ENCODE measurements at places on chromosomes 16 and 17.

GRCh38 chr16:86508028-86508946, 2.0 kb upstream of the FOXF1 start:
- no peak for DNase-seq

DNA sequence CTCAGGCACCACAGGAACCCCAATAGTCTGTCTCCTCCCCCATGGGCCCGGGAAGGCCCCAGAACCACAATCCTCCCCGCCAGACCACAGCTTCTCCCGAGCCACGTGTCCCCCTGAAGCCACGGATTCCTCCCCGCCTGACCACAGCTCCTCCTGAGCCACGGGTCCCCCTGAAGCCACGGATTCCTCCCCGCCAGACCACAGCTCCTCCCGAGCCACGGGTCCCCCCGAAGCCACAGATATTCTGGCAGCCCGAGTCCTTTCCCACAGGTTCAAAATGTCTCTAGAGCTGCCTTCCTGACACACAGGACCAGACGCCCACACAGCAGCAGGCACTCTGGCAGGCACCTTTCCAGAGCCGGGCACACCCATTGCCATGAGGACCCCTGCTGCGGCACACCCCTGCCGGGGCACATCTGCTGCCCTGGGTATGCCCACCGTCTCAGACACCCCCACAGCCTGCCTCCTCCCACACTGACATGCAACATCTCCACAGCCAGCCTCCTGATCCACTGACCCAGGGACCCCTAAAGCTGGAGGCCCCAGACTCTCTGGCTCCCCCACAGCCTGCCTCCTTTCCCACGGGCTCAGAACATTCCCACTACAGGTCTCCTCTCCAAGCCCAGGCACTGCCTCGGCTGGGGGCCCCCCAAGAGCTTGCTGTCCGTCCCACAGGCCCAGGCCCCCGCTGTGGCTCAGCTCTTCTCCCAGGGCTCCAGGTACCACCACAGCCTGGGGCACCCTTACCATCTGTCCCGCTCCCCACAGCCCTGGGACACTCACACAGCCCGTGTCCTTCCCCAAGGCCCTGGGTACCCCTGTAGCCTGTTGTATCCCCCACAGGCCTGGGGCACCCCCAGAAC, 2.2 kb downstream of the KIAA0753 start:
- no peak for DNase-seq

GRCh38 chr17:73516431-73516830, 127.8 kb downstream of the SDK2 start:
- no peak for DNase-seq

- DNase-seq: no peak
Observed at GRCh38 chr17:50265690-50266315, 8.5 kb upstream of the TMEM92 start.

GRCh38 chr16:29714972-29715371, 30.8 kb downstream of the C16orf54 start:
- DNase-seq: no peak

DNA sequence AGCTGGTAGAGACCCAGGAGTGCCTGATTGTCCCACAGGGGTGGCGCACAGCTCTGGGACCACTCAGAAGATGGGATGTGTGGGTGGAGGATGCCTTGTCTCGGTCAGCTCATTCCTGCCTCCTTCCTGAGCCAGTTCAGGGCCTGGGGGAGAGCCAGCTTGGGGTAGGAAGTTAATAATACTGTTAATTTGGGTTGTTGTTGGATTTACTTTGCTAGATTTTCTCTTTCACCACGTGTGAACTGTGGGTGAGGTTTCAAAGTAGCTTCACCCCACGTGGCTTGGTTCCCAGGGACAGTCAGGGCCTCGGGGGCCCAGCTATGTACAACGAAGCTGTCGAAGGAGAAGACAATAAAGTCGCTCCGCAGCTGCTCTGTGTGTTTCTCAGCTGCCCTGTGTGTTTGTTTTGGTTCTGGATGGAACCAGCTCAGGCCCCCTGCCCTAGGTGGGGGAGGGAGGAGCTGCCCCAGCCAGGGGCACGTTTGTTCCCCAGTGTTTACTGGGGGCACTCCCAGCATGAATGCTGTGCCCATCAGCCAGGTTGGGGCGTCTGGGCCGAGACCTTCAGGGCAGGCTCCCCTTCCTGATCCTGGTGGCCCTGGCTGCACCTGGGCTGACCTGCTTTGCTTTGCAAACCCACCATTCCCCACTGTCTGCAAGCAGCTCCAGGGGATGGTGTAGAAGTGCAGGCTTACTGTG, 2.3 kb downstream of the NUDT16L1 start:
- DNase-seq: no peak

GRCh38 chr16:49422896-49423295, 49.3 kb downstream of the C16orf78 start:
- DNase-seq: no peak

DNA sequence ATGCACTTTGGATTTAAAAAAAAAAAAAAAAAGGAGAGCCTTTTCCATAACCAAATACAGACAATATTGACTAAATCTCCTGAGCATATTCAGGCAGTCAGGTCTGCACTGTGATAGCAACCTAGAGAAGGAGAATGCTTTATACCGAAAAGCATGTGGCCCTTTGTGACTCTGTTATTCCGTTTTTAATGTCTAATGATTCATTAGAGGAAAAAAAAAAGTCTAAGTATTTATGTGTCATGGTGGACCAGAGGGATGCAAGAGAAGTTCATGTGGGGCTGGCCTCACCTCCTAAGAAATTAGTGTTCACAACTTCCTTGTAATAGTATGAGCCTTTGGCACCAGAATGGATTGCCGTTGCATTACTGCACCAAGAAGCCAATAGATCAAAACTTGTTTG, 11.3 kb upstream of the VWA3A start:
- no peak for DNase-seq

GRCh38 chr17:17551361-17551760, 40.1 kb downstream of the PEMT start:
- DNase-seq: no peak

- DNase-seq: no peak
Observed at GRCh38 chr17:72118335-72119076, 2.3 kb upstream of the SOX9 start.

DNA sequence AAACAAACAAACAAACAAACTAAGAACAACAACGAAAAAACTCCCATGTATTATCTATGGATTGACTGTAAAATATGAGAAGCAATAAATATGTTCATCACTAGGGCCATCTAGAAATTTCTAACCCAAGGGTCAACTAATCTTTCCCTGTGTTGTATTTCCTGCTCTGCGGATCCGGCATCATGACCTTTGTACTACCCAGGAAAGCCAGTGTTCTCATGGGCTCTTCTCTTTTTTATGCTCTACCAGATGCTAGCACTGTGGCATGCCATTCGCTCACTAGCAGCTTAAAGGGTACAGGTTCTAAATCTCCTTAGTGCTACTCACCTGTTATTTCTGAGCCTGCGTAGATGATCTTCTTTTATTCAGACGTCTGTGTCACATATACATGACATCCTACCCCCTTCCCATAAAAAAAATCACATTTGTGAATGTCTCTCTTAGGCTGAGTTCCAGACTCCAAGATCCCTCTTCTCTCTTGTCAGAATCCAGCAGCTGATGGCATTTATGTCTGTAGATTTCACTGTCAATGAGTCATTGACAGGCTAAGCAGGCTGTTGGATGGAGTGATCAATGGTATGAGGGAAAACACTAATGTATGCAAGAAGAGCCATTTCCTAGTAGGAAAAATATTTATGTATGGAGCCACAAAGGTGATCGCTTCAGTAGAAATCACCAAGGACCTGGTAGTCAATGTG, 100.0 kb downstream of the WWOX start:
- no peak for DNase-seq

DNA sequence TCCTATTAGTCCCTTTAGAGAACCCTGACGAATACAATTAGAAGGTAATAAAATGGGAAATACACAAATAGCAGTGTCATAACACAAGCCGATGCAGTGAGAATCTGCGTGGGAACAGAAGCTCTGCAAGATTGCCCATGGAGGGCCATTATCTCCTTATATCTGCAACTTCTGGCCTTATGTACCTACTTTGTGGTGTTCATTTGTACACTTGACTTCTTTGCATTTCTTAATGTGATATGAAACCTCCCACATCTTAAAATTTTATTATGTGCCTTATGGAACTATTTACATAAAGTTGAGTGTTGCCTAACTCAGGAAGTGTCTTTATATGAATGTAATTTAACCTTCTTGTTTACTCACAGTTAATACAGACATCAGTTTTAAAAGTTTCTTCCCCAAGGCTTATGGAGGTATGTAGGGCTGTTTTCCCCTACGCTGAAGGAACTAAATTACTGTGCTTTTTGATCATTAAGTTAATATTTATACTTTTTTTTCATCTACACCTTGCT, 10.1 kb upstream of the TANC2 start:
- no peak for DNase-seq

GRCh38 chr17:49490276-49490675, 4.8 kb upstream of the NGFR start:
- DNase-seq: no peak

- no peak for DNase-seq
Observed at GRCh38 chr17:50586421-50587247, 26.1 kb downstream of the CACNA1G start.

GRCh38 chr17:6096201-6097004, 26.2 kb downstream of the WSCD1 start:
- DNase-seq: peak; percentile 46

GRCh38 chr17:8698162-8698971, 46.3 kb downstream of the CCDC42 start:
- DNase-seq: no peak
